Aorta (tissue), 5 donors: ENCODE measurements at places on chromosomes 4 and X. TPM values are rescaled to one million over a fixed set of nuclear protein-coding genes. Genes with fewer than 3 reads are reported as not detected.

MCF2 gene
- 1.1 TPM for total RNA-seq

DNA sequence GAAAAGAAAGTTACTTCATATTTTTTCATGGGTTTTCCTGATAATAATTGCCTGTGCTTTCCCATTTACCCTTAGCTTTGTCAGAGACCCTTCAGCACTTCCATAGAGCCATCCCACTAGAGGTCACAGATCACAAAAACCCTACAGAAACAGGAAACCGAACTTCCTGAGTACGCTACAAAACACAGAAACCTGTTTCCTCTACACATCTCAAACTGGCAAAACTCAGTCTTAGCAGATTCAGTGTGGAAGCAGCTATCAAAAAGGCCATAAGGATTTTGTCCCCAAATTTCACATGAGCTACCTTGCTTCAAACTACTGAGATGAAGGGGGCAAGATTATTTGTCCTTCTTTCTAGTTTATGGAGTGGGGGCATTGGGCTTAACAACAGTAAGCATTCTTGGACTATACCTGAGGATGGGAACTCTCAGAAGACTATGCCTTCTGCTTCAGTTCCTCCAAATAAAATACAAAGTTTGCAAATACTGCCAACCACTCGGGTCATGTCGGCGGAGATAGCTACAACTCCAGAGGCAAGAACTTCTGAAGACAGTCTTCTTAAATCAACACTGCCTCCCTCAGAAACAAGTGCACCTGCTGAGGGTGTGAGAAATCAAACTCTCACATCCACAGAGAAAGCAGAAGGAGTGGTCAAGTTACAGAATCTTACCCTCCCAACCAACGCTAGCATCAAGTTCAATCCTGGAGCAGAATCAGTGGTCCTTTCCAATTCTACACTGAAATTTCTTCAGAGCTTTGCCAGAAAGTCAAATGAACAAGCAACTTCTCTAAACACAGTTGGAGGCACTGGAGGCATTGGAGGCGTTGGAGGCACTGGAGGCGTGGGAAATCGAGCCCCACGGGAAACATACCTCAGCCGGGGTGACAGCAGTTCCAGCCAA is at the start of gene MMRN1:
Gene MMRN1, plus strand, starts transcription at position 206 of the 902 bp plus-strand sequence. Its CDS starts 118 bp downstream, at position 324.
- no peak for DNase-seq

DNA sequence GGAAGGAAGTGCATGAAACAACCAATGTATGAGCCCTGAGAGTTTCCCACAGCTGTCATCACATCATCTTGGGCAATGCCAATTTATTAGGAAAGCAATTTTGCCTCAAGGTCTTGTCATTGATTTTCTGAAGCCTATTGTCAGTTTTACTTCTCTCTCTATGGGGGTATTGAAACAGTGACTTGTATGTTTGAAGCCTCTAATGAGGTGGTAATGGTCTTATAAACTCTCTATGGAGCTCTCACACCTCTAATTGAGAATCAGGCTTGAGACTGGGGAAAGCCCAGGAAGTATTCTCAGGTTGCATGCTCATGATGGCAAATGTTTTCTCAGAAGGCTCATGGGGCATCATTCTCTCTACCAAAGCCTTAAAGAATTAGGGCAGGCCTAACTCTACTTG is 308.2 kb upstream of the EMCN start:
- DNase-seq, result no peak

DNA sequence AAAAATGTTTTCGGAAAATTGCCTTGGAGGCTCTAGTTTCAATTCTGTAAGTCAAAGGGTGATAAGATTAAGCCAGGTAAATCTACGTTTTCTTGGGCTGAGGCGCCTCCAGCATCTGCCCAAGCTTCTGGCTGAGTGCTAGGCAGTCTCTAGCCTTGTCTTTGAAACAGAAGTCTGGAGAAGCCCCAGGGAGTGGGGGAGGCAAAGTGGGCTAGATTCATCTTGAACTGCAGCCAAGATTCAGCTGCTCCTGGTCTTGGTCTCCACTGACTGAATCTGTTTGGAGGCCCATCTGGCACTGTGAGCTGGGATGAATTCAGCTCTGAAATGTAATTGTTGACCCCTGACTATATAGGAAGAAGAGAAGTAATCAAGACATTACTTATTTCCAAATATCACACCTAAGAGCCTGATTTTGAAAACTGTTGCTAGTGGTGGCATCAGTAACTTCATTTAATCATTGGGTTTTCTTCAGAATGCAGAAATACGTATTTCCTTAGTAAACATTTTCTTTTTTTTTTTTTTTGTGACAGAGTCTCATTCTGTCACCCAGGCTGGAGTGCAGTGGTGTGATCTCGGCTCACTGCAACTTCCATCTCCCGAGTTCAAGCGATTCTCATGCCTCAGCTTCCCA is 187.3 kb upstream of the LEF1 start:
- DNase-seq, result no peak

GRCh38 chr4:76429636-76430035 is 5.4 kb upstream of the SHROOM3 start:
- DNase-seq, result no peak

GRCh38 chr4:8846826-8847225 is 24.8 kb downstream of the HMX1 start:
- no peak for DNase-seq

DNA sequence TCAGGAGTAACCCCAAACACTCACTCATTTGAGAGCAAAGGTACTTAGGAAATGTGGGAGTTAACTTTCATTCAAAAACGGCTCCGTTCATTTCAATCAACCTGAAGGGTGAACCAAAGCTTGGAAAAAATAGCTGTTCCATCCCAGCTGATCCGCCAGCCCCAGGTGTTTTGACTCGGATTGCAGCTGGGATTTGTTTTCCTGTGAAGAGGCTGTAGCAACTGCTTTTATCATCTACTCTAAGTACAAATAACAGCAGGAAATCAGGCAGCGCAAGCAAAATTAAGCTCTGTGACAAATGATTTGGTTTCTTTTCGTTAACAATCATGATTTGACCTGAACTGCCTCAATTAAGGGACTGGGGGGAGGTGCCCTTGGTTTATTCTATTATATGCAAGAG is 154.7 kb downstream of the BEND2 start:
- DNase-seq, result no peak

CXCL3 gene
- total RNA-seq, result 12.1 TPM

GRCh38 chr4:147318586-147318985 is 162.3 kb upstream of the EDNRA start:
- DNase-seq, result no peak

DNA sequence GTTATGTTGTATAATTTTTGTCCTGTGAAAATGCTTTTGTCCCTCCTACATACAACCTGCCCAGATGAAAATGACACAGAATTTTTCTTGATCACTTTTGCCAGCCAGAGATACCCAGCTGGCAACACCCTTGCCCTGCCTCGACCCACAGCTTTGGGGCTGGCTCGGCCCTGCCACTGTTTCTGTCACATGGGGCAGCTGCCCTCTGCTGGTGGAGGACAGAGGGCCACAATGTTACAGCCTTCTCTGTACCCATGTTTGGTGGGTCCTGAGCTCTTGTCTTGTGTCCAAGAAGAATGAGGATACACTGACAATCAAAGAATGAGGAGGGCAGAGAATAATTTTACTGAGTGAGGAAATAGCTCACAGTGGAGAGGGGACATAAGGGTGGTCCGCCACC is 31.1 kb downstream of the BMP15 start:
- DNase-seq, result no peak

ACOX3 gene
- total RNA-seq, result 37.6 TPM

DNA sequence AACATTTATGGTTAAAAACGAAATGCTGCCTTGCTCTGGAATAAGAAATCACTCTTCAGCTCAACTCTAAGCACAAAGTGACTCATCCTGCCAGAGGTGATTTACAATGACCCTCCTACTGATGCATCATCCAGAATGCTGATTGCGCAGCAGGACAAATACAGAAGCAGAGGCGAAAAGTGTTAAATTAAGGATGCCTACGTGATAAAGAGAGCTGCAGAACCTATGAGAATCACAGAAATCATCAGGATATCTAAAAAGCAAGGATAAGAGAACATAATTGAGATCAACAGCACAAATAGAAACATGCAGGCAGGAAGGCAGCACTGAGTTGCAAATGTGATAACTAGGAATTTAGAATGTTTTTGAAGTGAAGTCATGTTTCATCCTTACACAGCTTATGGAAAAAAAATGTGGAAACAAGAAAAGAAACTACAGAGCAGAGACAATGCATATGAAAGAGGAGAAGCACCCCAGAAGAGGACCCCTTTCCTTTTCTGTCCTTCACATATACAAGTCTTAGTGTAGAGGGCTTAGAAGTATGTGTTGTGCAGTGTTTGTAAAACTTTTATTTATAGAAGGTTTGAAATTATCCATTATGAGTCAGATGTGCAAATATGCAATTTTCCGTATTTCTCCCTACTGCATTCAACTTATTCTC is 188.4 kb downstream of the SLC7A11 start:
- no peak for DNase-seq

DNA sequence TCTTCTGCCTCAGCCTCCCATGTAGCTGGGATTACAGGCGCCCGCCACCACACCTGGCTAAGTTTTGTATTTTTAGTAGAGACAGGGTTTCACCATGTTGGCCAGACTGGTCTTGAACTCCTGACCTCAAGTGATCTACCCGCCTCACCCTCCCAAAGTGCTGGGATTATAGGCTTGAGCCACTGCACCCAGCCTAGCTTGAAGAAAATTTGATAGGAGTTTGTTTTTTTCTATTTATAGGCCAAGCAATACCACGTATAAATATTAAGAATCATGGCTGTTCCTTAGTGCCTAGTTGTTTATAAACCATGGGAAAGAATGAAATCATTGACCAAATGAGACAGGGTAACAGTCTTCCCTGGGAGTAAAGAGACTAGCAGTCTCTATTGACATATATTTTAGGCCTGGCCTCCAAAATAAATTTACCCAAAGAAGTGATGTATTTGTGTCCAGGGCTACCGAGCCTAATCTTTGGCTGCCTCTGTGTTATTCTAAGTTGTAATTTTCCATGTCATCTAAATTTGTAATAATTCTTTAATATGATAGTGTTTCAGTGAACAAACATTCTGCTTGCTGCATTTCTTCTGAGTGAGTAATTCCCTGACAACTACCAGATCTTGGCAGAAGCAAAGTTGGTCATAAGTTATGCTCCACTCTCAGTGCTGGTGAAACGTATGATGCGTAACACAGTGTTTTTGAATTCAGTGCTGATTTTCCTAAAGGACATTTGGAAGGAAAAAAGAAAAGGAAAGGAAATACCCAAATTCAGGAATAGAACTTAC is 10.3 kb downstream of the PKD2 start:
- DNase-seq, result no peak

- DNase-seq, result no peak
Observed at GRCh38 chr4:98369322-98369721, 108.1 kb downstream of the RAP1GDS1 start.

LNX1 gene
- total RNA-seq, result 4.6 TPM

NUDT10 gene
- total RNA-seq, result 2.7 TPM

DNA sequence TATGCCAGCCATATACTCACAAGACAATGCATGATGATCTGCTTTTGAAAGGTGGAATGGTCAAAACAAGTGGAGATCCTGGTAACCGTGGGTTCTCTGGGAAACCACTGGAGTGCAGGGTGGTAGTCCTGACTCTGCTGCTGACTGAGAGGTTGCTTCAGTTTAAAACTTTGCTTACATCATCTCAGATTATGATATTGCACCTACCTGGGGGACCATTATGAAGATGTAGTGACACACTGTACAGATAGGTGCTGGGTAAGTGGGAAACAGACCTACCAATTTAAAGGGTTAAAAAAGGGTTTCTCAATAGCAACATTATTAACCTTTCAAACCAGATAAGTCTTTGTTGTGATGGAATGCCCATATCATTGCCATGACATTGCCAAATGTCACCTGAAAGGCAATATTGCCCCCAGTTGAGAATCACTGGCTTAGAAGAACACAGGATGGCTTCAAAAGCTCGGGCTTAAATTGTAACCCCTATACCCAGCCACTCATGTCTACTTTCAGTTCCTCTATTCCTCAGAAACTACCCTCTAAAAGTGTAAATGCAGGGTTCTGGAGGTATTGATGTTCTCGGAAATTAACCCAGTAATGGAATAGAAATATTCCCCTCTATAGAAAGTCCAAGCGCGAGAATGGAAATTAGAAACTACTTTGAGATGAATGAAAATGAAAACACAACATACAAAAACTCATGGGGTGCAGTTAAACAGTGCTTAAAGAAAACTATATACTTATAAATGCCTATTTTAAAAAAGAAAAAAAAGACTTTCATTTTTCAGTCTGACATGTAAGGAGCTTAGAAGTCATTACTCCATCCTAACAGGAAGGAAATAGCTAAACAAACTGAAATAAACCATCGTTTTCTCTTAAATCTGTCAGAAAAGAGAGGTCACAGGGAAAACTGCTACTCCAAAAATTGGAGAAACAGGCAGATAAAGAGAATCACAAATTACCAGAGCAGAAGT is 65.8 kb downstream of the ARHGEF6 start:
- no peak for DNase-seq

EXOC1L gene
- total RNA-seq, result not detected
